HFFc6 (cell line): ENCODE measurements at places on chromosomes 2 and 18. TPM values are rescaled to one million over a fixed set of nuclear protein-coding genes. Genes with fewer than 3 reads are reported as not detected.

The NOTO gene
- not detected in 2 replicates for total RNA-seq

The DNAJC5G gene
- total RNA-seq: not detected in 3 replicates

The ITPRIPL1 gene
- 0.36 to 1.1 TPM (median 1.00 TPM) in 3 replicates for total RNA-seq

The ZNF236 gene
- total RNA-seq: 6.1 to 8.6 TPM (median 7.5 TPM) in 3 replicates

- peaks cover 9% of the 10 kb centered on the region for H3K27me3 ChIP-seq
- peak; percentile 27 for DNase-seq
- no peak overlapping the region for H3K27ac ChIP-seq
Measured at GRCh38 chr2:79876430-79876829, 363.6 kb downstream of the CTNNA2 start.

DNA sequence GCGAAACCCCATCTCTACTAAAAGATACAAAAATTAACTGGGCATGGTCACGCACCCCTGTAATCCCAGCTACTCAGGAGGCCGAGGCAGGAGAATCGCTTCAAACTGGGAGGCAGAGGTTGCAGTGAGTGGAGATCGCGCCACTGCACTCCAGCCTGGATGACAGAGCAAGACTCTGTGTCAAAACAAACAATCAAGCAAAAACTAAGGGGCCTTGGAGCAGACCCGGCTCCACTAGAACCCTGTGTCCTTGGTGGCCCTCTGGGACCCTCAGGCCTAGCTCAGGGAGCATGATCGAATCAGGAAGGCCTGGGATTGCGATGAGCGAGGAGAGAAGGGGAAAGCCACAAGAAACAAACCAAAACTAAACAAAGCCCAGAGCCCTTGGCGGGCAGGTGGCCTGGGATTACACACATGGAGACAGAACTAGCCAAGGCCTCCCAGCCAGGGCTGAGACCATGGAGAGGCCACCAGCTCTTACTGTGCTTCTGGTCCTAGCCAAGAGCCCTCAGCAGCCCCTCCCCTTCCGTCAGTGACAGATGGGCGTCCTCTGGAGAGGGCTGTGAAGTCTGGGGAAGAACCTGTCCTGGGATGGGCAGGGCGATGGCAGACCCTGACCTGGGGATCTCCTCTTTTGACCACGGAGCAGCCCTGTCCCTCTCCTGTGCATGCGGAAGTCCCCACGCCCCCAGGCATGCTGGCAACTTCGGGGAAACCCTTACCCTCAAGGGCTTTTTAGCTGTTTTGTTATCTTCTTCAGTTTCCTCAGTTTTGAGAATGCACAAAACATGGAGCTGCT is 27.4 kb upstream of the CATIP start:
- H3K36me3 ChIP-seq: no peaks in the 10 kb centered on the region
- H3K4me1 ChIP-seq: peaks cover 2% of the 10 kb centered on the region
- H3K4me3 ChIP-seq: no peak overlapping the region
- DNase-seq: no peak

DNA sequence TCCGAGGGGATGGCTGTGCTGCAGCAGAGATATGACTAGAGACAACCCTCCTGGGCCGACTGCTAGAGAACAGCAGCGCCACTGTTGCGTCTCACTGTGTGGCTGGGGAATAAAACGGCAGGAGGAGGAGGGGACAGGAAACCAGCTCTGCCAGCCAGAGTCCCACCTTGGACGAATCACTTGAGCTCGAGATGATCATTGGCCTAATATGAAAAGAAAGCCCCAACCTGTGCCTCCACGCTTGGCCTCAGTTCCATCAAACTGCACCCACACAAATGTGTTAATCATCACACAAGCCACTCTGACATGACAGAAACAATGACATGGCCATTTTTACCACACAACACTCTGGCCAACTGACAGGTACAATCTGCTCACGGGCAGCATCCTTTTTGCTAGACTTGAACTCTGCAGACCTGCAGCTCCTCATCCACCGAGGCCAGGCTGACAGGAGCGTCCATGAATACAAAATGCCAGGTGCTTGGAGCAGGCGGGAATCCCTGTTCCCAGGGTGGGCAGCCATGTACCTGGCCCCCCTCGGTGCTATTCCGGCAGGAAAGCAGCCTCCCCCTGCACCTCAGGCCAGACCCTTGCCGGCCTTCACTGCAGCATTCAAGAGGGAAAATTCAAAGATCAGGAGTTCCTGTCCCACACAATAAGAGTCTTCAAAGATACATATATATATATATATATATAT is 52.3 kb downstream of the PARD6G start:
- H3K4me1 ChIP-seq: peaks cover 13% of the 10 kb centered on the region
- no peak overlapping the region for H3K27ac ChIP-seq
- H3K4me3 ChIP-seq: no peak overlapping the region

- H3K36me3 ChIP-seq: peaks cover 29% of the 10 kb centered on the region
- no peak overlapping the region for H3K4me3 ChIP-seq
- peaks cover 39% of the 10 kb centered on the region for H3K4me1 ChIP-seq
- DNase-seq: no peak
- H3K27ac ChIP-seq: no peak overlapping the region
- peaks cover 6% of the 10 kb centered on the region for H3K27me3 ChIP-seq
Measured at GRCh38 chr18:48803951-48804855, 146.6 kb downstream of the SMAD7 start.

- H3K27ac ChIP-seq: peak overlapping the region; percentile 29
- peaks cover 2% of the 10 kb centered on the region for H3K27me3 ChIP-seq
Measured at GRCh38 chr2:117983040-117983439, 30.8 kb downstream of the CCDC93 start.

GRCh38 chr2:237291138-237291792 is 122.7 kb downstream of the COL6A3 start:
- H3K4me3 ChIP-seq: peak overlapping the region; percentile 77
- peaks cover 79% of the 10 kb centered on the region for H3K4me1 ChIP-seq
- peak overlapping the region; percentile 99 for H3K27ac ChIP-seq
- DNase-seq: peak; percentile 98

DNA sequence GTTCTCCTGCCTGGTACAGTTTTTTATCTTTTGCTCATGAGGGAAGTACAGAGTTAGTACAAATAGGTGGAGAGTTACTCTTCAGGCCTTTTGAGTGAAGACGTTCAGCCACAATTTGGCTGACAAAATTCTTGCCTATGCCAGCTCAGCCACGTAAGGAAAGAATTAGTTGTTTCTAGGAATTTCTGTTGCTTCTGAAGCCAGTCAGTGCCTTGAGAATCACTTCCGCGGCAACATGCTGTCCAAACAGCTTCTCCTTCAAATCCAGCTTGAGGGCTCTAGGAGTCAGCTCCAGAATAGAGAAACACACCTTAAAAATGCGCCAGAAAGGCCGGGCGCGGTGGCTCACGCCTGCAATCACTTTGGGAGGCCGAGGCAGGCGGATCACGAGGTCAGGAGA is 27.5 kb downstream of the M1AP start:
- H3K4me1 ChIP-seq: peaks cover 9% of the 10 kb centered on the region; the same call in 1 of the 2 replicates
- no peaks in the 10 kb centered on the region for H3K36me3 ChIP-seq
- no peak overlapping the region for H3K27ac ChIP-seq
- peaks cover 27% of the 10 kb centered on the region for H3K27me3 ChIP-seq

DNA sequence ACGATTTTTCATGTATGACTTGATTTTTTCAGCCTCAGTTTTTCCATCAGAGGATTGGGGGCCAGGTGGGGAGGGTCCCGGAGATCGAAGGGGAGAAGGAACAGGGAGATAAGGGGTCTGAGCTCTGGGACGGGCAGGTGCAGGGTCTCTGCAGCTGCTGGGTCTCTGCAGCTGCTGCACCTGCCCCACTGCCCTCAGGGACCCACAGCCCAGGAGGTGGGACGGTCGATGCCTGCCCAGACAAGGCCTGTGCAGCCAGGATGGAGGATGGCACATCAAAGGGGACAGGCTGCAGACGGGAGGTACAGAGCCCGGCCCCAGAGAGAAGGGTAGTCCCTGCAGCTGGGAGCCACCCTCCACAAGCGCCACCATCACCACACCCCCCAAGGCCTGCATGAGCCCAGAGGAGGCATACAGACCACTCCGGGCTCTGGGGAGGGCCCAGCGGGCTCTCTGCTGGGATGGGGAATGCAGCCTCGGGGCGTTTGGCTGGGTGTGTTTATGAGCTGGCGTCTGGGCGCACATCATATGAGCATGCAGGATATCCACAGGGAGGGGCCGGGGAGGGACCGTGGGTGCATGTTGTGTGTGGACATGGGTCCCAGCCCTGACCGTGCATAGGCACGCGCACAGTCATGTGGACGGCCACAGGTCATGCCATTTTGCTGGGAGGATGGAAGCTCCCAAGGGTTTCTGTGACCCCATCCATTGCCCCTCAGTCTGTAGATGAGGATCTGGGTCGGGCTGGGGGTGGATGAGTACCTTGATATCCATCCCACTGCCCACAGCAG is 34.9 kb upstream of the GPC1 start:
- no peaks in the 10 kb centered on the region for H3K36me3 ChIP-seq
- H3K4me1 ChIP-seq: no peaks in the 10 kb centered on the region
- DNase-seq: no peak
- H3K27ac ChIP-seq: no peak overlapping the region
- H3K27me3 ChIP-seq: no peaks in the 10 kb centered on the region; the same call in 1 of the 2 replicates

DNA sequence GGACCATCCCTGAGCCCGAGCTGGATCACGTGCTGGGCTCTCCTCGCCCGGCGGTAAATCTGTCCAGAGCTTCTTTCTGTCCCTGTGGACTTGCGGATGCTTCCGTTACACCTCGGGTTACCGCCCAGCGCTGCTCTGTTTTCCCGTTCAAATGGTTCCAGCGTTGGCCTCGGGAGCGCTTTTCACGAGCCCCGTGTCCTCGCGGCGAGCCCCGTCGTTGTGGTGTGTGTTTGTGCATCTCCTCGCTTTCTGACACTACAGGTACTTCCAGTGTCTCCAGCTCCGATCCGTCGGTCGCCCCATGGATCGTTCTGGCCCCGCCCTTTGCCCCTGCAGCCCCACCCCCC is 77.4 kb downstream of the RTP5 start:
- peaks cover 7% of the 10 kb centered on the region; the same call in 1 of the 2 replicates for H3K36me3 ChIP-seq
- H3K4me3 ChIP-seq: no peak overlapping the region
- peaks cover 8% of the 10 kb centered on the region for H3K27me3 ChIP-seq

DNA sequence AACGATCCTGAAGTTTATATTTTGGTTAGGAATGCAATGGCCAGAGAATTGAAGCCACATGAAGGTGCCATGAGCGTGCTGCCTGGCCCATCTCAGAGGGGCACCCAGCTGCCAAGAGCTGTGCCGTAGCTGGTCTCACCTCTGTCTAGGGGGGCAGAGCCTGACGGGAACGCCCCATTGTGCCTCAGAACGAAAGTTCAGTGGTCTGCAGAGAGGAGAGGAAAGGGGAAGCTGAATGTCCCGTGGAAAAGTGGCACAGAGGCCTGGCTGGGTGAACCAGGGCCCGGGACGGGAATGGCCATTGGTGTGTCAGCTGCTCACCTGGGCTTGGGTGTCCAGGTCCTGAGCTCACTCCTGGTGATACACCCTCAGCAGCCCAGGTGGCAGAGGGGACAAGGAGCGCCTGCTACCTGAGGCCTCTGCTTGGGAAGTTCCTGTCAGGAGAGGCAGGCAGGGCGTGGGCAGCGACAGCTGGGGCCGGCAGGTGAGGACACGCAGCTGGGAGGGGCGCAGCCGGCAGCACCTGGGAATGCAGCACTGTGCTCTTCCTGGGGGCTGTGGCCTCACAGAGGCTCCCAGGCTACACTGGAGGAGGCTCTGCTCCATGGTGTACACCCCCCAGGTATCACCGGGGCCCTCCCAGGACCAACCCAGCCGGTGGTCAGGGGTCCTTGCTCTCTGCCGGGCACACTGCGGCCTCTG is 67.3 kb downstream of the PARD6G start:
- H3K27ac ChIP-seq: no peak overlapping the region
- H3K36me3 ChIP-seq: no peaks in the 10 kb centered on the region
- no peak overlapping the region for H3K4me3 ChIP-seq
- H3K27me3 ChIP-seq: peaks cover 37% of the 10 kb centered on the region

DNA sequence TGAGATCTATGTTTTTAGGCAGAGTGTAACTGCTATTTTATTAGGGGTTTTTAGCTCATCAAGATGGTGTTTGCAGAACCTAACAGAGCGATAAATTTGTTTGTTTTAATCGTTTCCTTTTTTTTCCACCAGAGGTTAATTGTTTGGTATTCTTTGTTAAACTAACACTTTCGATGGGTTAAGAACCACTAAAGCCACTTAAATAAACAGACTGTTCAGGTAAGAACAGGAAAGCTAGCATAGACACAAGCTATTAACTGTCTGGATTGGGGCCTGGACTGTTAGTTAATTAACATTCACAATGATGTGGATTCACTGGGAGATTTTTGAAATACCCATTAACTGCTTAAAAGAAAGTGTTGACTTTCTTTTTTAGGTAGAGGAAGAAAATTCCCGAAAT is 209.0 kb upstream of the COPS8 start:
- no peaks in the 10 kb centered on the region for H3K36me3 ChIP-seq
- H3K27me3 ChIP-seq: no peaks in the 10 kb centered on the region; the same call in 1 of the 2 replicates
- H3K4me1 ChIP-seq: peaks cover 29% of the 10 kb centered on the region
- no peak overlapping the region for H3K27ac ChIP-seq
- no peak overlapping the region for H3K4me3 ChIP-seq

DNA sequence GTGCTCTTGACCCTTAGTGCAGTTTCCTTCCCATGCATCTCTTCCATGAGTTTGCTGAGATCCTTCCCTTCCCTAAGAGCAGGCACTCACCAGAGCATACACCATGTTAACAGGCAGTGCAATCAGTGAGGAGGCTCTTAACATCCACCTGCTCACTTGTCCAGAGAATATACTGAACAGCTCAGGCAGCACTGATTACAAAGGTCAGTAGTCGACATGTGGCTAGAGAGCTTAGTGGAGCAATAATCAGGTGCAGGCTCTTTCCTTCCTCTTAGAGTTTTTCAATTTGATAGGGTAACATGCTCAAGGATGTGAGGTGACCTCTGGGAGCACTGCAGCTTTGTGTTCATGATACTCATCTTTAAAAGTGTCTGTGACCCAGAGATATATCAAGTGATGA is 144.1 kb upstream of the SETBP1 start:
- H3K36me3 ChIP-seq: no peaks in the 10 kb centered on the region
- DNase-seq: no peak
- H3K27ac ChIP-seq: no peak overlapping the region
- H3K27me3 ChIP-seq: peaks cover 2% of the 10 kb centered on the region
- H3K4me1 ChIP-seq: peaks cover 22% of the 10 kb centered on the region; the same call in 1 of the 2 replicates

GRCh38 chr18:68665628-68666027 is 49.3 kb downstream of the TMX3 start:
- no peaks in the 10 kb centered on the region; the same call in 1 of the 2 replicates for H3K36me3 ChIP-seq
- DNase-seq: no peak
- peaks cover 25% of the 10 kb centered on the region for H3K4me1 ChIP-seq
- H3K27ac ChIP-seq: no peak overlapping the region
- H3K4me3 ChIP-seq: no peak overlapping the region
- no peaks in the 10 kb centered on the region for H3K27me3 ChIP-seq

GRCh38 chr2:171505374-171505773 is 16.9 kb upstream of the CYBRD1 start:
- H3K27me3 ChIP-seq: no peaks in the 10 kb centered on the region
- H3K4me3 ChIP-seq: no peak overlapping the region; the same call in 1 of the 2 replicates
- no peak overlapping the region for H3K27ac ChIP-seq

- no peaks in the 10 kb centered on the region; the same call in 1 of the 2 replicates for H3K27me3 ChIP-seq
- no peak overlapping the region; the same call in 1 of the 2 replicates for H3K27ac ChIP-seq
Measured at GRCh38 chr2:15265889-15266288, 295.2 kb downstream of the NBAS start.
